ENCODE measurements at places on chromosomes 7 and 10.

DNA sequence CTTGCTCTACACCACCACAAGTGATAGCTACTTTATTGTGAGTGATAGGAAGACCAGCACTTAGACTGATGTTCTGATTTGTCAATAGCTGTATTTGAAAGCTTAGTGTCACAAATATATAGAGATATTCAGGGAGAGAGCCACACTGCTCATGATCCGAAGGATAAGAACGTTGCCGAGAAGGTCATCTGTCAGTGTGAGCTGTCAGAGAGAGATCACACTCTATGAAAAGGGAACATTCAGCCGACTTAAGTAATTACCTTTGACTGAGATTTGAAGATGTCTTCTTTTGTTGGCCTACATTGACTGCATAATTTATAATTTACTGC is 322.6 kb downstream of the TFEC start:
- no peak for DNase-seq

GRCh38 chr10:4467481-4467880 is 358.5 kb upstream of the AKR1E2 start:
- DNase-seq, result no peak

DNA sequence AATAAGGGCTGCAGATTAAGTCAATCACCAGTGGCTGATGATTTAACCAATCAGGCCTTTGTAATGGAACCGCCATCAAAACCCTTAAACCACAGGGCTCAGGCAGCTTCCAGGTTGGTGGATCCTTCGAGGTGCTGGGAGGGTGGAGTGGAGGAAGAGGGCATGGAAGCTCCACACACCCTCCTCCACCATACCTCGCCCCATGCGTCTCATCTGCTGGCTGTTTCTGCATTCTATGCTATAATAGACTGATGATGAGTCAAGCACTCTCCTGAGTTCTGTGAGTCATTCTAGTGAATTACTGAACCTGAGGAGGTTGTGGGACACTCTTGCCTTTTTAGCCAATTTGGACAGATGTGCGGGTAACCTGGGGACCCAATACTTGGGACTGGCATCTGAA is 43.9 kb downstream of the CHST15 start:
- no peak for DNase-seq

DNA sequence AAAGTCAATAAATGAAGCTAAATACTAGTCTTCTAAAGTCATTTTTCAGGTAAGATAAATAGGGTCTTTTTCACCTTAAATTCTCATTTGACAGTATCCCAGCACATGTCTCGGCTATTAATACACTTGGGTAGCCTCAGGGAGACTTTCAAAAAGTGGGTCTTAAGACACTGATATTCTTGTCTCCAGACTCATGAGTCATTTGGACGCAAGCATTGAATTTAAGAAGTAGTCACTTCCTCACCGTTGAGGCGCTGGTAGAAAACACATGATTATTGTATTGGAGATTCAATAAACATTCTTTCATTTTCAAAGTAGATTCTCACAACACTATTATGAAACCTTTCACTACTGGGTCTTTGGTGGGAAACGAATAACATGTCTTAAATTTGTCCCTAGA is 108.9 kb upstream of the SP8 start:
- no peak for DNase-seq

DNA sequence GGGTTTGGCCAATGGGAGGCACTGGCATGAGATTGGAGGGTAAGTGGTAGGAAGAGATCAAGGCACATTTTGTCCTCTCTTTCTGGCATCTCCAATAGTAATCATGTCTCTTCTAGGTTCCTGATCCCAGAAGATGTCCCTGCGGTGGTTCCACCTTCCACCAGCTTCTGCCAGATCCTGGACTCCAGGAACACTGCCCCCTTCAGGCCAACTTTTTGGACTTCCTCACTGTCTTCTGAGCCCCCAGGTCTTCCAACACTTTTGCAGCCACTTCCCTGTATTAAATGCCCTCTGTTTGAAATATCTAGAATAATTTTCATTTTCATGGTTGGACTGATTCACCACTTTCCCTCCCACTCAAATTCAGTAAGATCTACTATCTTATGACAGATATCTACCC is 60.9 kb downstream of the BAMBI start:
- DNase-seq, result no peak

DNA sequence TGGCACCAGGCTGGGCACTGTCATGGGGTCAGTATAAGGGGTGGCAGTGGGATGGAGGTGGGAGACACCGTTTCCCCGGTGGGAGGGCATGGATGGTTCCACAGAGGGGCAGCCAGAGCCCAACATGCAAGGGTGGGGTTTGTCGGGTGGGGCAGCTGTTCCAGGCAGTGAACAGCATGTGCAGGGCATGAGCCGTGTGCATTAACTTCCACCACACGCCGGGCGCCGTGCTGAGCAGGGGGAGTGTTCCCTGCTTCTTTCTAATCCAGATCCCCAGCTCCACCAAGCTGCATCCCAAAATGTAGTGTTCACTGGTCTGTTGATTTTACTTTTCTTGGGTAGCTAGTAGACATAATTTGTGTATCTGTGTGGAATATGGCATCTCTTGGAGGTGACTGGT is 29.3 kb downstream of the ADRA2A start:
- no peak for DNase-seq

DNA sequence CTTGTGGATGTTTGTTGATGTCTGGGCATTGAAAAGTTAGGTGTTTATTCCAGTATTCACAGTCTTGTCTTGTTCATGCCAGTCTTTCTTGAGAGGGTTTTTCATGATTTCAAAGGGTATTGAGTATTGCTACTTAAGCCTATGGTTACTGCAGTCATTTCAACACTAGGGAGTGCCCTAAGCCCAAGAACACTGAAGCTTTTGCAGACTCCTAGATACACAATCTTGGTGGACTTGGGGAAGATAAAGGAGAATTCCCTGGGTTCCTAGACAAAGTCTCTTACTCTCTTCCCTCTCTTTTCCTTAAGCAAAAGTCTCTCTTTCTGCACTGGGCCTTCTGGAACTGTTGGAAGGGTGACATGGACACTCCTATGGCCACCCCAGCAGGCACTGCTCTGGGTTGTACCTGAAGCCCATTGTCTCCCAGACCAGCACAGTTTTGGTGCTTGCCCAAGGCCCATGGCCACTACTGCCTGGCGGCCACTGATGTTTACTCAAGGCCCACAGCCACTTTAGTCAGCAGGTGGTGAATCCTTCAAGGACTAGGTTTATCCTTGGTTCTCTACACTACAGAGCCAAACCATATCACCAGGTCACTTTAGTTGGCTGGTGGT is 24.9 kb downstream of the SAMD9 start:
- DNase-seq, result no peak

DNA sequence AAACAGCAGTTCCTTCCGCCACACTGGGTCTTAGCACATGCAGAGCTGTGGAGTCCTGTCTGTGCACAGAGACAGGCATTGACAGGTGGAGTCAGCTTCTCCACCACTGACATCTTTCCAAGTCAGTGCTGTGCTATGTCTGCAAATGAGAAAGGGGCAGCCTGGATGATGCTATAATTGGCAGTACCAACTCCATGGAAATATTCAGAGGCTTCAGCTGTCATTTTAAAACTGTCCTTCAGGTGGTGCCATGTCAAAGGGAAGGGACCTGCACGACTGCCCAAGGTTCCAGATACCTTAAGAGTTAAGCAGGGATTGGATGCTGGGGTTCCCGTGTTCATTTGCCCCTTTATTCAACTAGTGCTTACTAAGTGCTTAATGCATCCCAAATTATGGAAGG is 258.0 kb upstream of the PRKCQ start:
- DNase-seq, result no peak

GRCh38 chr10:44399659-44400451 is 15.0 kb upstream of the CXCL12 start:
- DNase-seq, result no peak

DNA sequence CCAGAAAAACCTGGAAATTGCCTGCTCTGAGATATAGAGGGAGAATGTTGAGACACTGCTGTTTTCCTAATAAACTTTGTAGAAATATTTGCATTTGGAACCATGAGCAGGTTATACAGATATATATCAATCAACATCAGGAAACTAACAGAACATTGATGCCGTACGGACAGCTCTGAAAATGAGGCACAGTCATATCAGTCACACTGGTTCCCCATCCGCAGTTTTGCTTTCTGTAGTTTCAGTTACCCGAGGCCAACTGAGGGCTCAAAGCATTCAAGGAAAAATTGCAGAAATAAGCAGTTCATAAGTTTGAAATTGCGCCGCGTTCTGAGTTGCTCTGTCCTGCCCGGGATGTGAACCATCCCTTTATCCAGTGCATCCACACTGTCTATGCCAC is 137.9 kb downstream of the KLF6 start:
- no peak for DNase-seq

DNA sequence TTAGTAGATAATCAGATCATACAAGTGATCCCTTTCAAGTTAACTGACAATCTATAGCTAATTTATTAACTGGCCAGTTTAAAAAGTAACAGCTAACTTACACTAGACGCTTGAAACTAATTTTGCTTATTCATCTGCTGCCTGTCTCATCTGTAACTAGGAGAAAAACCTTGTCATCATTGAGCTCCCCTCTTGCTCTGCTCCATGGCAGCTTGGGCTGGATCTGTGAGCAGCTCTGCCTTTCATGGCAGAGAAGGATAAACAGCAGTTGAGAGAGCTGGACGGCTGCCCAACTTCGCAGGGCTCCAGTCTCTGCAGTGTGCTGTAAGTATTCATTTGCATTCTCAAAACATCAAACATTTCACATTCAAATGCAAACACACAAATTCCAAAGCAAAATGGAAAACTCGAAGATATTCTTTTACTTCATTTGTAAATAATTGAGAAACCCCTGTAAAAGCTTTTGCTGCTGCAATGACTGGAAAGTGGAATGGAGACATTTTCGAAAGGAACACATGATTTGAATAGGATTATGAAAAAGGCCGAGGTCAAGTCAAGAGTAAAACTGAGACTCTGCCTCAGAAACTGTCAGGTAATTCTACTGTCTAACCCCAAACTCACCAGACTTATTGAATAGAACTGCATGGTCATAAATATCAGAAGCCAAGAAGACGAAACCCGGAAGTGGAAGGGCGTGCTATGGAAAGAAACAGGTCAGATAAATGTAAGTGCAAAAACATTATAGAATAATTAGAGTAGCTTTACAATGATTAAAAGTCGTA is 17.6 kb downstream of the SLC35B4 start:
- peak; percentile 55 for DNase-seq

DNA sequence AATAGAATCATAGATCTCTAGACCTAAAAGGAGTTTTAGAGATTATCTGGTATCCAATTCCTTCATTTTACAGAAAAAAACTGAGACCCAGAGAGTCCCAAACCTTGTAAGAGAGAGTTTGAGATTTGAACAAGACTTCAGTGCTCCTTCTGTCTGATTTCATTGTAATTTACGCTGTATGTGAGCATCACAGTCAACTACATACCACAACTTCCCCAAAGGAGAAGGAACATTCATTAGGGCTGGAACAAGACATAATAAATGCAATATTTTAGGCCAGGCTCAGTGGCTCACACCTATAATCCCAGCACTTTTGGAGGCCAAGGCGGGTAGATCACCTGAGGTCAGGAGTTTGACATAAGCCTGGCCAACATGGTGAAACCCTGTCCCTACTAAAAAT is 17.3 kb upstream of the PRKAR2B start:
- no peak for DNase-seq
